ENCODE measurements at places on chromosomes 7 and 10. TPM values are rescaled to one million over a fixed set of nuclear protein-coding genes. Genes with fewer than 3 reads are reported as not detected.

VWDE gene
- total RNA-seq: 0.90 TPM

ASB4 gene
- total RNA-seq: 0.49 TPM

MMD2 gene
- not detected for total RNA-seq

TRPV5 gene
- not detected for total RNA-seq

CCDC172 gene
- total RNA-seq: not detected

ZNF398 gene
- total RNA-seq: 14.5 TPM

ACTL6B gene
- total RNA-seq: not detected

TMEM229A gene
- not detected for total RNA-seq

PNLIP gene
- total RNA-seq: not detected

OR13A1 gene
- not detected for total RNA-seq

MBL2 gene
- not detected for total RNA-seq

Data from upper lobe of right lung (tissue), 1 donor.